ENCODE measurements at places on chromosomes 5 and 9. TPM values are rescaled to one million over a fixed set of nuclear protein-coding genes. Genes with fewer than 3 reads are reported as not detected.

ESM1 gene
- 0.20 TPM for total RNA-seq

DNA sequence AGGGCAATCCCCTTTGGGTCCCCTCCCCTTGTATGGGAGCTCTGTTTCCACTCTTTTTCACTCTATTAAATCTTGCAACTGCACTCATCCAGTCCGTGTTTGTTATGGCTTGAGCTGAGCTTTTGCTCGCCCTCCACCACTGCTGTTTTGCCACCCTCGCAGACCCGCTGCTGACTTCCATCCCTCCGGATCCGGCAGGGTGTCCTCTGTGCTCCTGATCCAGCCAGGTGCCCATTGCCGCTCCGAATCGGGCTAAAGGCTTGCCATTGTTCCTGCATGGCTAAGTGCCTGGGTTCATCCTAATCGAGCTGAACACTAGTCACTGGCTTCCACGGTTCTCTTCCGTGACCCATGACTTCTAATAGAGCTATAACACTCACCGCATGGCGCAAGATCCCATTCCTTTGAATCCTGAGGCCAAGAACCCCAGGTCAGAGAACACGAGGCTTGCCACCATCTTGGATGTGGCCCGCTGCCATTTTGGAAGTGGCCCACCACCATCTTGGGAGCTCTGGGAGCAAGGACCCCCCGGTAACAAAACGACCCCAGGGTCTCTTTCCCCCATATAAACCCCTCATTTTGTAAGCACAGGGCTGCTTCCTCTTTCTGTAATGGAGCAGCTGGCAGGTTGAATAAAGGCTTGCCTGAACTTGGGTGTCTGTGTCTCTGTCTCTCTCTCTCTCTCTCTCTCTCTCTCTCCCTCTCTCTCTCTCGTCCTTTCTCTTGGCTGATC lies 1166.2 kb downstream of the TAF11L14 start:
- no peaks in the 10 kb centered on the region for H3K4me1 ChIP-seq
- no peaks in the 10 kb centered on the region for H3K36me3 ChIP-seq
- DNase-seq: no peak
- H3K4me3 ChIP-seq: no peak overlapping the region

SOHLH1 gene
- not detected for total RNA-seq

DNA sequence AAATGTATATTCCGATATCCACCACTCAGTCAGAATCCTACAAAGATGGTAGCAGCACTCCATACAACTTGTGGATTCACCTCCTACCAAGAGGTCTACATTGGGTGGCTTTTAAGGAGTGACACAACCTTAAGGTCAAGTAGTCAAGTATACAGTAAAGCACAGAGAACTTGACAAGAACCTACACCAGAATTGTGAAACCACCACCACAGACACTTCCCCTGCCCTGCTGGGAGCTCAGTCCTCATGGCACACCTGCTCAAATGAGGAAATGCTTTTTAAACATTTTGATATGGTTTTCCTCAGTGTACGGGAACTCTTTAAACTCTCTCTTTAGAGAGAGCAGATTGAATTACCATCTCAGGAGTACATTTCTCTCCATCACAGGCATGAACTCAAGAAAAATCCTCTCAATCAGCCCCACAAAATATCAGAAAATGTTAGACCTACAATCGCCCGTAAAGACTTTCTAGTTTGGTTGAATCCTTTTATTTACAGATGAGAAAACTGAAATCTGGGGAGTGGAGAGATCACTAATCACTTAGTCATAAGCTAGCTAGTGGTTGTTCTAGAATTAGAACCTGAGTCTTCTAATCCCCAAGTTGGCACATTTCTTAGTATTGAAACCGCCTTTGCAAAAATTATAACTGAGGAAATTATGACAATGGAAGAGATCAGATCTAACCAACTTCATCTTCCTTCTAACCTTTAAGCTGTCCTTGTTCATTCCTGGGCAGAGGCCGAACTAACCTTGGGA lies 38.5 kb upstream of the NR4A3 start:
- H3K36me3 ChIP-seq: no peaks in the 10 kb centered on the region
- DNase-seq: no peak
- H3K27ac ChIP-seq: no peak overlapping the region
- H3K4me3 ChIP-seq: no peak overlapping the region
- peaks cover 31% of the 10 kb centered on the region for H3K4me1 ChIP-seq

DNA sequence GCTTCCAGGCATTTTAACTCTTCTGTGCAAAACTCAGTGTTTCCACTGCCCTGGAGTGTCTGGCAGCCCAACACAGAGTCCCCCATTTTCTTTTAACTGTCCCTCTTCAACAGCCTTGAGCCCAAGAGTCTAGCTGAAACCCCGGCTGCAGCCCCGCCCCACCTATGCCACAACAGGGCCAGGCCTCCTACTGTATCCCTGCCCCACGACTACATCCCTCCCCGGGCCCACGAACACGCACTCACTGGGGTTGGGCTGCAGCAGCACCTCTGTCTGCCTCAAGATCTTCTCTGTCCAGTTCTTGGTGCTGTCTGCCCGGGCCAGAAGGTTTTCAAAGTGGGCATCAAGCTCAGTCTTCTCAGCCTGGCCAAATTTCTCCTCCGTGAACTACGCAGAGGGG lies 6.1 kb downstream of the SH3GLB2 start:
- H3K4me3 ChIP-seq: no peak overlapping the region
- H3K27ac ChIP-seq: peak overlapping the region; percentile 72
- no peaks in the 10 kb centered on the region for H3K27me3 ChIP-seq
- H3K36me3 ChIP-seq: peaks cover 6% of the 10 kb centered on the region

- H3K27me3 ChIP-seq: no peaks in the 10 kb centered on the region
- peak; percentile 67 for DNase-seq
- H3K36me3 ChIP-seq: no peaks in the 10 kb centered on the region
Observed at GRCh38 chr5:52776116-52776515, 11.6 kb upstream of the ITGA1 start.

DNA sequence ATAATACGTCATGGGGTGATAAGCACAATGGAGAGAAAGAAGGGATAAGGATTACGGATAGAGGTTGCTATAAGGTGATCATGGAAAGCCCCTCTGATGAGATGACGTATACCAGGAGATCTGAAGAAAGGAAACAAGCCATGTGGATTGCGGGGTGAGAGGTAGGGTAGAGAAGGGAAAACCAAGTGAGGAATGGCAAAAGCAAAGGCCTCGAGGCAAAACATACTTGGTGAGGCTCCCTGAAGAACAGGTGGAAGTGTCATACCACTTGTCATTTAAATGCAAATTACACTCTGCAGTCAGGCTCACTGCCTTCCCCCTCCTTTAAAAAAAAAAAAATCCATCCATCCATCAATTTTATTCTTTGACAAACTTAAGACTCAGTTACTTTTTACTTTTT lies 420.8 kb downstream of the RAB3C start:
- H3K27me3 ChIP-seq: no peaks in the 10 kb centered on the region
- no peak for DNase-seq
- H3K27ac ChIP-seq: no peak overlapping the region
- H3K36me3 ChIP-seq: peaks cover 19% of the 10 kb centered on the region
- H3K4me3 ChIP-seq: no peak overlapping the region

GRCh38 chr9:135905380-135906258 lies 1.7 kb downstream of the CAMSAP1 start:
- peaks cover 38% of the 10 kb centered on the region for H3K36me3 ChIP-seq
- H3K27me3 ChIP-seq: no peaks in the 10 kb centered on the region
- peak overlapping the region; percentile 78 for H3K4me3 ChIP-seq
- peak; percentile 86 for DNase-seq
- H3K27ac ChIP-seq: peak overlapping the region; percentile 82

GRCh38 chr9:93730648-93731047 lies 154.3 kb downstream of the PHF2 start:
- H3K4me3 ChIP-seq: no peak overlapping the region
- H3K27ac ChIP-seq: no peak overlapping the region
- peaks cover 2% of the 10 kb centered on the region for H3K36me3 ChIP-seq
- DNase-seq: no peak
- peaks cover 21% of the 10 kb centered on the region for H3K27me3 ChIP-seq

DNA sequence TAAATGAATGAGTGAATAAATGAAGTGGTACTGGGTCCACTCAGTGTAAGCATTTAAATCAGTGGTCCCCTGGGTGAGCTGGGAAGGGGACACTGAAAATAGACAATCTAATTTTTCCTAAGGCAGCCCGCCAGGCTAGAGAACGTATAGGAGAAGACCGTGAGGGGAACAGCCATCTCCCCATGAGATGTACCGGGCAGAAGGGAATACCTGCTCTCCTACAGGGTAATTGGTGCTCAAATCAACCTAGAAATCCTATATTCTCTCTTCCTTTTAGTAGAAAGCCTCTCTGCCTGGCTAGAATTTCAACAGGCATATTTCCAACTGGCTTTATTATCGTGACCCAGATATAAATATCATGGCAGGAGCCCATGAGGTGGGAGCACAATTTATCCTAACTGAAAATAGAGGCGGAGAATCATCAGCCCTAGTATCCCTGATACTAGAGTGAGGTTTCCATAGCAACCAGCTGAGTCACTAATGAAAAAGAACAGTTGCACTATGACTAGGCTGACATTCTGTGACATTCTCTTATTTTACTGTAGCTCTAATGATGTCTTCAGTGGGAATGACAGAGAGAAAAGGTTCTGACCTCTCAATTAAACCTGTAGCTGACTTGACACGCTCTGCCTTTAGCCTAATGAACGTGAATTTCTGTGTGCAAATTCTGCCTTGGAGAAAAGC lies 96.5 kb upstream of the CAST start:
- no peak overlapping the region for H3K27ac ChIP-seq
- peaks cover 13% of the 10 kb centered on the region for H3K4me1 ChIP-seq
- H3K36me3 ChIP-seq: no peaks in the 10 kb centered on the region
- no peaks in the 10 kb centered on the region for H3K27me3 ChIP-seq
- DNase-seq: no peak

- no peaks in the 10 kb centered on the region for H3K27me3 ChIP-seq
- peaks cover 23% of the 10 kb centered on the region for H3K4me1 ChIP-seq
- H3K27ac ChIP-seq: no peak overlapping the region
- H3K4me3 ChIP-seq: no peak overlapping the region
- DNase-seq: no peak
Observed at GRCh38 chr5:151741678-151742423, 16.6 kb downstream of the ATOX1 start.

TMC1 gene
- not detected for total RNA-seq

DNA sequence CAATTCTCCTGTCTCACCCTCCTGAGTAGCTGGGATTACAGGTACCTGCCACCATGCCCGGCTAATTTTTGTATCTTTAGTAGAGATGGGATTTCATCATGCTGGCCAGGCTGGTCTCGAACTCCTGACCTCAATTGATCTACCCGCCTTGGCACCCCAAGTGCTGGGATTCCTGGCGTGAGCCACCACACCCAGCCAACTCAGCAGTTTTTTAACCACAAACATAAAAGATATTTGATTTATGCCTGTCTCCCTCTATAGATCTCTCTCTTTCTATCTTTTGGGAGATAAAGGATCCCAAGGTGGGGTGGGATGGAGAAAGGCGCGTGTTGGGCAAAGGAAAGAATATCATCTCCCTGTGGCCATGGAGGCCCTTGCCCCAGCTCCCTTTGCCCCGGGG lies 26.8 kb downstream of the NR4A3 start:
- H3K27ac ChIP-seq: no peak overlapping the region
- peaks cover 93% of the 10 kb centered on the region for H3K36me3 ChIP-seq
- no peak for DNase-seq

GRCh38 chr5:54689411-54690251 lies 172.1 kb downstream of the SNX18 start:
- H3K27ac ChIP-seq: no peak overlapping the region
- H3K36me3 ChIP-seq: no peaks in the 10 kb centered on the region
- no peaks in the 10 kb centered on the region for H3K27me3 ChIP-seq
- H3K4me3 ChIP-seq: no peak overlapping the region
- no peak for DNase-seq

DNA sequence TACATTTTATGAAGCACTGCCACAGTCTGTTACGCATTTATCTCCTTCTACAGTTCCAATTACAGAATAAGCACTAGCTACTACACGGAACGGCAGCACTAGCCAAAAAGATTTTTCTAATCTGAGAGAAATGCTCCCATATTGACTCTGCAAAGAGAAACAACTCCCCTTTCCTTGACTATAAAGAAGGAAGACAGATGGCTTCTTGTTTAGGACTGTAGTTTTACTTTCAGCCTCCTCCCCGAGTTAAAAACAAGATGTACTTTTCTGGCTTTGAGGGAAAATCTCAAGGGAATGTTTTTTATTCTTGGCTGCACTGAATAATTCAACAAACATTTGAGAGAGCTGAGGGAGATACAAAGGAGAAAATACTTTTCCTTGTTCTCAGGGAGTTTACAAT lies 1.9 kb upstream of the SLC44A1 start:
- no peaks in the 10 kb centered on the region for H3K36me3 ChIP-seq
- H3K27me3 ChIP-seq: peaks cover 19% of the 10 kb centered on the region
- peaks cover 16% of the 10 kb centered on the region for H3K4me1 ChIP-seq
- DNase-seq: no peak
- H3K4me3 ChIP-seq: no peak overlapping the region
- H3K27ac ChIP-seq: no peak overlapping the region

DNA sequence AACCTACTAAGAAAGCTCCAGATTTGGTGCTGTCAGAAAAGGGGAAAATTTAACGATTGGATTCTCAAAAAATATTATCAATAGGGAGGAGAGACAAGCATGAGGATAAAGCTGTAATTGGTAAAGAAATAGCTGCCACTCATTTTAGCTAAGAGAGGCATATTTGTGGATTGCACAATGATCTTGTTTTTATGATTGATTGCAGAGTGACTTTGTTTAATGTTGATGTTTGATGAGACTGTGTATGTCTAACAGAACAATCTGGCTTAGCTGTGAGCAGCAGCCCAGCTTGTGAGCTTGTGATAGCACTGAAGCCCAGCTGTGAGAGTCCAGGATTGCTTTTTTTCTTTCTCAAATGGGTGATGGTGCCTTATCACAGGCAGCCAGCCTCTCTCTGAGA lies 56.4 kb downstream of the ZNF883 start:
- no peaks in the 10 kb centered on the region for H3K4me1 ChIP-seq
- H3K27me3 ChIP-seq: peaks cover 14% of the 10 kb centered on the region
- no peak for DNase-seq

DNA sequence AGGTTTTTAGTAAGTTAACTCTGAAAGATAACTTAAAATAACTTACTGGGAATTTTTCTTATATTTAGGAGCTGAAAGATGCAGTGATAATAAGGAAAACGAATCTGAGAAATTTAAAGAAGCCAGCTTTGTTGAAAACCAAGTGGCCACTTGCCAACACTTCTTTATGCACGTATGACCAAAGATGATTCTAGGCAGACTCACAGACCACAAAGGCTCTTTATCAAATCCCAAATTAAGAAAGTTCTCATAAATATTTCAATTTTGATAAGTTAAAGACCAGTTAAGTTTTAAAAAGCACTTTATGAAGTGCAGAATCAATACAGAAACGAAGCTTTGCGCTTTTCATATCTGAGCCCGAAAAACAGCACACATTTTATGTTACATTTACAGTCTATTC lies 1.5 kb downstream of the AFF4 start:
- H3K4me3 ChIP-seq: peak overlapping the region; percentile 95
- H3K27ac ChIP-seq: peak overlapping the region; percentile 99
- H3K27me3 ChIP-seq: no peaks in the 10 kb centered on the region
- peaks cover 31% of the 10 kb centered on the region for H3K4me1 ChIP-seq
- peaks cover 16% of the 10 kb centered on the region for H3K36me3 ChIP-seq

DNA sequence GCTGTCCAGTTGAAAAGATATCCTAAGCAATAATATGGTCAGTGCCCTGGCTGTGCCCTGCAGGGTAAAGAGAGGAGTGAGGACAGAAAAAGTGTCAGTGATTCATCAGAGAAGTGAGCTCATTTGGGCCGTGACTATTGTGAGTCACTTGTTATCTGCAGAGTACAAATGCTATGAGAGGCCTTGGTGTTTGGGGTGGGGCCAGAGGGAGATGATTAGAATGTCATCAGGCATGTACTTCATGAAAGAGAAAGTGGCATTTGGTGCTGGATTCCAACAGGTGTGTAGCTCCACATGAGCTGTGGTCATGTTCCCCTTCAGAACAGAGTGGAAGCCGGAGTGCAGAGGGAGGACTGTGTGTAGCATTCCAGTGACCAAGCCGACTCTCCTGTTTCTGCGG lies 174.1 kb downstream of the KDM4C start:
- DNase-seq: peak; percentile 87
- peak overlapping the region; percentile 88 for H3K27ac ChIP-seq
- peaks cover 39% of the 10 kb centered on the region for H3K4me1 ChIP-seq
- no peaks in the 10 kb centered on the region for H3K27me3 ChIP-seq
- H3K4me3 ChIP-seq: no peak overlapping the region
- peaks cover 12% of the 10 kb centered on the region for H3K36me3 ChIP-seq

Data from activated CD8-positive, alpha-beta T cell treated with anti-CD3 and anti-CD28 coated beads for 36 hours (primary cell).